Thymus (tissue), 14 donors: ENCODE measurements at places on chromosomes 6 and 20. TPM values are rescaled to one million over a fixed set of nuclear protein-coding genes. Genes with fewer than 3 reads are reported as not detected.

- no peak for DNase-seq
Measured at GRCh38 chr6:6680526-6680925, 92.0 kb downstream of the LY86 start.

DNA sequence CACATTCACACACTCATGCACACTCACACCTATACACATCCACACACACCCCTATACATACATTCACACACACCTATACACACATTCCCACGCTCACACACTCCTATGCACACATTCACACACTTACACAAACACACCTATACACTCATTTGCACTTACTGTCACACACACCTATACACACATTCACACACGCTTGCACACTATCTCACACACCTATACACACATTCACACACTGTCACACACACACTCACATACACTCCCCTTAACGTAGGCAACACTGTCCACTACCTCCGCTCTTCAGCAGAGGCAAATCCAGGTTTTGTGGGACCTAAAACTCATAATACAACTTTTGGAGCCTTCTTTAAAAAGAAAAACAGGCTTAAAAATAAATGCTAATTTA lies 487.7 kb upstream of the CDH4 start:
- no peak for DNase-seq

DNA sequence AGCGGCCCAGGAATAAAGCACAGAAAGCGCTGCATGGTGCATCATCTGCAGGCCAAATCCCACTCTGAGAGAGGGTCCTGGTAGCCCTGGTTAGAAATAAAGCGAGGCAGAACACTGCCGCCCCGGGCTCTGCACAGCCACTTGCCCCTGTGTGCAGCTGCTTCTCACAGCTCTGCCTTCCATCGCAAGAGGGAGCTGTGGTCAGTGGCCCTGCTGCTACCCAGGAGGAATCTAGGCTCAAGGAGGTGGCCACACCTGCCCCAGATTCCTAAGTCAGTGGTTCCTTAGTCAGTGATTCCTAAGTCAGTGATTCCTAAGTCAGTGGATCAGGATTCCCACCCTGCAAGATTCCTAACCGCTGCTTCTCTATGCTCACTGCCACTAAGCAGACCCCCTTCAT lies 8.8 kb downstream of the CDH4 start:
- no peak for DNase-seq

GRCh38 chr6:30955367-30956042 lies 14.7 kb downstream of the MUCL3 start:
- peak; percentile 12 for DNase-seq

Gene SLC52A3
- 0.05 TPM for total RNA-seq

Gene TBC1D22B
- total RNA-seq = 7.7 TPM

Gene CST8
- total RNA-seq = not detected

Gene EYS
- total RNA-seq = 0.28 TPM
